GM23248 (cell line): ENCODE measurements at places on chromosomes 6 and 20.
A peak's percentile ranks its signal among the peaks of the same experiment; 100 is the strongest.

DNA sequence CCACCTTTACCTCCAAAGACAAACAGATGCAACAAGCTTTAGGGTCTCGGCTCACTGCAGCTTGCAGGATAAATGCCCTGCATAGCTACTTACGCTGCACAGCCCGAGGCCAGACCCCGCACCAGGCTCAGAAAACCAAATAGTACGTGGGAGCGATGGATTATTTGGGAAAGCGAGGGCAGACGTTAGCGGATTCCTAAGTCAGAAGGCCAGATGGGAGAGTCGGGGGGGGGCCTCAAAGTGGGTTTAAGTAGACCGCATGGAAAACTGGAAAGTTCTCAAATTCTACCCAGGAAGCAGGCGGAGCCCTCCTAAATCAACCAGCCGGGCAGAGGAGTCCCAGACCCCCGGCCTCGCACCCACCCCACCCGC, 382 bp downstream of the SFT2D1 start:
- no peaks in the 10 kb centered on the region for H3K36me3 ChIP-seq
- H3K4me1 ChIP-seq = no peaks in the 10 kb centered on the region; the same call in 1 of the 2 replicates
- peak overlapping the region; percentile 99 for H3K4me3 ChIP-seq
- H3K27ac ChIP-seq = peak overlapping the region; percentile 30
- H3K27me3 ChIP-seq = no peaks in the 10 kb centered on the region

DNA sequence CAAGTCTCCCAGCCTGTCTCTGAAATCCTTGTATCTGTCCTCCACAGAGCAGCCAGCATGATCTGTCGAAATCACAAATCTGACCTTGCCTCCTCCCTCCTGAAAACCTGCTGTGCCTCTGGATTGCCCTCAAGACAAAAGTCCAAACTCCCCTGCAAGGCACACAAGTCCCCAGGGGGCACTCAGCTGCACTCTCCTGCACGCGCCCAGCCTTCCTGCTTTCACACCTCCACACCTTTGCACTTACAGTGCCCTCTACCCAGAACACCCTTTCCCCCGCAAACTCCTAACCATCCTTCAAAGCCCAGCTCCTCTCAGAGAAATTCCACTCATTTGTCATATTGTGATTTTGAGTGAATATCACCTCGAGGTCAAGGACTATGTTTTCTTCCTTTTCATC, 83.4 kb upstream of the TOP1 start:
- no peaks in the 10 kb centered on the region for H3K36me3 ChIP-seq

- no peak overlapping the region for H3K27ac ChIP-seq
- H3K27me3 ChIP-seq = peaks cover 13% of the 10 kb centered on the region; the same call in 1 of the 2 replicates
- H3K4me3 ChIP-seq = no peak overlapping the region
These were observed 107.9 kb upstream of the SYNDIG1 start for GRCh38 chr20:24361541-24361940.

GRCh38 chr6:45548657-45549515, 171.2 kb upstream of the SUPT3H start:
- 0 out of 2 replicates have a peak, but pooled peaks cover 4% of the 10 kb centered on the region for H3K36me3 ChIP-seq
- H3K27ac ChIP-seq = no peak overlapping the region
- no peaks in the 10 kb centered on the region for H3K27me3 ChIP-seq
- no peak overlapping the region for H3K4me3 ChIP-seq
- peaks cover 4% of the 10 kb centered on the region for H3K4me1 ChIP-seq
- no peak for DNase-seq

- H3K4me1 ChIP-seq = peaks cover 19% of the 10 kb centered on the region
- no peaks in the 10 kb centered on the region for H3K27me3 ChIP-seq
- H3K4me3 ChIP-seq = no peak overlapping the region
These were observed 29.9 kb downstream of the JPH2 start for GRCh38 chr20:44157061-44157460.

GRCh38 chr6:11672669-11673068, 105.9 kb downstream of the ADTRP start:
- H3K4me1 ChIP-seq = peaks cover 21% of the 10 kb centered on the region
- no peak overlapping the region for H3K27ac ChIP-seq
- no peak overlapping the region for H3K4me3 ChIP-seq
- H3K27me3 ChIP-seq = no peaks in the 10 kb centered on the region
- no peaks in the 10 kb centered on the region for H3K36me3 ChIP-seq

DNA sequence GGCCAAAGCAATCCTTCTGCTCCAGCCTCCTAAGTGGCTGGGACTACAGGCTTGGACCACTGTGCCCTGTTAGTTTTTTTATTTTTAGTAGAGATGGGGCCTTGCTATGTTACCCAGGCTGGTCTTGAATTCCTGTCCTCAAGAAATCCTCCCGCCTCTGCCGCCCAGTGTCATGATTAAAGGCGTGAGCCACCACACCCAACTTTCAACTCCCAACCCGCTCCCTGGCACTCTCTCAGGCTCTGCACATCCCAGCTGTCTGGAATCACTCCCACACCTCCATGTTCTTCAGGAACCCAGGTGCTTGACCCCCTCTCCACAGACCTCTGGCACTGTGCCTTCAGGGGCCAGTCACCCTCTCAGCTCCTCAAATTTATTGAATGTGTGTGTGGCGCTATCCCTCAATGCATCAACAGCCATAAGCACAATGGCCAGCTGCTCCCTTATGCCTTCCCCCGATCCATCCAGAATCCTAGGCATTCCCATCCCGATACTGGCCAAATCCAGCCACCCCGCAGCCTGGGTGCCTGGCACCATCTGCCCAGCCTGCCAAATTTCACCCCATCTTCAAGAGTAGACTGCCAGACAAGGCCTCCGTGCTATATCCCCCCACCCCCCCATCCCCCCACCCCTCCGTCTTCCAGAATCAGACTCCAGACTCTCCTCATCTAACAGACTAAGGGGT, 647 bp upstream of the POU5F1 start:
- no peak overlapping the region for H3K4me3 ChIP-seq
- H3K27ac ChIP-seq = no peak overlapping the region
- DNase-seq = no peak
- H3K27me3 ChIP-seq = no peaks in the 10 kb centered on the region
- H3K36me3 ChIP-seq = no peaks in the 10 kb centered on the region

- H3K4me1 ChIP-seq = peaks cover 19% of the 10 kb centered on the region
- DNase-seq = peak; percentile 68
- H3K27ac ChIP-seq = peak overlapping the region; percentile 59
- H3K36me3 ChIP-seq = 0 out of 2 replicates have a peak, but pooled peaks cover 3% of the 10 kb centered on the region
- no peak overlapping the region for H3K4me3 ChIP-seq
These were observed 33.3 kb downstream of the JPH2 start for GRCh38 chr20:44153636-44154043.

DNA sequence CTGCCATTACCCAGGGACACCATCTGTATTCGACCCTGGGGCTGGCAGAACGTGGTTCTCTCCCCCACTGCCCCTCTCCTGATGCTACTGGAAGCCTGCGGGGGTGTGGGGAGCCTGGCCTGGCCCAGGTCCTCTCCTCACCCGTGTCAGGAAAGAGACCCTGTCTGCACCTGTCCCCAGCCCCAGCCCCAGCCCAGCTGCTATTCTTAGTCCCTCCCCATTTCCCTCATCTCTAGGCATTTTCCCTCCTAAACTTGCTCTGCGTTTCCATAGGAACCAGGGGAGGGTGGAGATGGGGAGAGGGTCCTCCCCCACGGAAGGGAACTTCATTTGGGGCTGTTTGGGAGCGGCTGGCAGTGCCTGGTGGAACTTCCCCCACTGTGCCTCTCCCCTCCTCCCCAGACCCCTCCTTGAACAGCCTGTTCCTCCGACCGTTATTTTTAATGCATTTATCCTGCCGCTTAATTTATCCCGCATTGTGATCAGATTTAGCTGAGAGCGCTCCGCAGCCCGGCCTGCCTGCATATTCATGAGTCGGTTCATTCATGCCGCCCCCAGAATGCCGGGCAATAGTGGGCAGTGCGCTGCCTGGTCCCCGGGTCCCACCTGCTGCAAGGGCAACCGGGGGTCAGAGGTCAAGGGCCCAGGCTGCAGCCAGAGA, 31.8 kb upstream of the DLGAP4 start:
- no peak for DNase-seq
- H3K36me3 ChIP-seq = no peaks in the 10 kb centered on the region
- H3K27me3 ChIP-seq = peaks cover 47% of the 10 kb centered on the region
- H3K27ac ChIP-seq = no peak overlapping the region
- no peak overlapping the region for H3K4me3 ChIP-seq
